Heart left ventricle (tissue), 16 donors: ENCODE measurements at places on chromosomes 11 and 22. TPM values are rescaled to one million over a fixed set of nuclear protein-coding genes. Genes with fewer than 3 reads are reported as not detected.

The CELSR1 gene
- 6.9 TPM for polyA plus RNA-seq

The NLRX1 gene
- 13.7 TPM for polyA plus RNA-seq

The LDHAL6A gene
- not detected for polyA plus RNA-seq

The ASPHD2 gene
- polyA plus RNA-seq, result 0.12 TPM

The FAM180B gene
- polyA plus RNA-seq, result 0.15 TPM

The ANGPTL5 gene
- 0.10 TPM for polyA plus RNA-seq

The BANF1 gene
- 220 TPM for polyA plus RNA-seq

The PSMC3 gene
- 258 TPM for polyA plus RNA-seq

The WT1 gene
- polyA plus RNA-seq, result 1.0 TPM

The C11orf91 gene
- not detected for polyA plus RNA-seq

The SRRD gene
- 24.6 TPM for polyA plus RNA-seq

The MMP8 gene
- 0.51 TPM for polyA plus RNA-seq

The TMEM45B gene
- 0.04 TPM for polyA plus RNA-seq

The KAT5 gene
- polyA plus RNA-seq, result 39.4 TPM

The SLC22A9 gene
- polyA plus RNA-seq, result not detected

The CATSPERZ gene
- polyA plus RNA-seq, result not detected

The PHOX2A gene
- polyA plus RNA-seq, result not detected
